ENCODE measurements at places on chromosomes 6 and 20.
A peak's percentile ranks its signal among the peaks of the same experiment; 100 is the strongest.

DNA sequence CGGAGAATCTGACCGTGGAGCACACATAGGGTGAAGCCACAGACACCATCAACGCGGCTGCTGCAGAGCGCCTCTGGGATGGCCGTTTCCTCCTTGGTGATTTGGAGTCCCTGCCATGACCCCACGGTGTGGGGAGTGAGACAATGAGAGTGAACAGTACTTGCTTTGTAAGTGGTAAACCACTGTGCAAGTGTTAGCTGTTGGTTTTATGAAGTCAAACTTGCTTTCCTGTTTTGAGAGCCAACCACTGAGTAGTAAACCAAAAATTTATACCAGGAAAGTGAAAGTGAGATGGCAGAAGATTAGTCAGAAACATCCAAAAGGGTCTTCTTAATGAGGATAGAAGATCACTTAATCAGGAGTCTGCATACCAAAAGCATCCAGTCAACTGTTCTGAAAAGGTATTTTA, 160.7 kb downstream of the FOXC1 start:
- DNase-seq: no peak

GRCh38 chr6:159174263-159174969, 5.2 kb downstream of the FNDC1 start:
- peak; percentile 85 for DNase-seq

GRCh38 chr6:33747823-33748222, 1.1 kb upstream of the IP6K3 start:
- no peak for DNase-seq

GRCh38 chr20:18252597-18253451, 35.5 kb upstream of the ZNF133 start:
- DNase-seq: no peak

DNA sequence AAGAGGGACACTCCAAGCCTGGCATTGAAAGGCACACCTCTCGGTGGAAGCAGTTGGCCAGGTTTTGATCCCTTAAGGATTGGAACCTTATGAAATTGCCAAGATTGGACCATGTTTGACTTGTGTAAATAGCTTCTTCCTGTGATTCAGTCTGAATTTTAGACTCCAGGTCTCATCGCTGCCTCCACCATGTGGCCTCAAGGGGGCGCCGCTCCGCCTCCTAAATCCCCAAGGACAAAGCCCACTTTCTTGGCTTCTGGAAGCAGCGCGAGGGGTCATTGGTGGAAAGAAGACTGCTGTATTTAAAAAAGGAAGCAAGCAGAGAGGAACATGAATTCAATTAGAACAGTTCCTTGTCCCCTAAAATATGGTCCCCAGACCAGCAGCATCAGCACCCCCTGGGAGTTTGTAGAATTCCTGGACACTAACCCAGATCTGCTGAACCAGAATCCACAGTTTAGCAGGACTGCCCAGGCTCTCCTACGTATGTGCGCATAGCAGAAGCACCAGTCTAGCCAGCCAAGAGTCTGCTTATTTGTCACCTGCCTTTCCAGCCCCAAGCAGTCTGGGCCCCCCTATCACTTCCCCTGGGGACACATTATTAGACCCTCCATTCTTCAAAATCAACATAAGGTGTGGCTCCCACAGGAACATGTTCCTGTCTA, 108.5 kb downstream of the LY86 start:
- peak; percentile 45 for DNase-seq

DNA sequence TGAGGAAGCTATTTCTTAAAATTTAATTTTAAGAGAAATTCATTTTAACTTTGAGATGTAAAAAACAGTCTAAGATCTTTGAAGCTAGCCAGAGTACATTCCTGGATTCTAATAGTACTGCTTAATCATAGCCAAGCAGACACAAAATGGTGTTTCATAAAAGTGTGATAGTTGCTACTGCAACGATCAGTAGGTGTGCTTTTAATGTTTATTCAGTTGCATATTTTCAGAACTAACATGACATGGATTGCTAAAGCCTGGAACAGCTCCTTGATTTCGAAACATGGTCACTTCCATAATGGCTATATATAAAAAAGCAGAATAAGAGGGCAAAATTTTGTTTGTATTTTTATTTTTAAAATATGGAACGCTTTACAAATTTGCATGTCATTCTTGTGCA, 35.5 kb downstream of the SESN1 start:
- no peak for DNase-seq

DNA sequence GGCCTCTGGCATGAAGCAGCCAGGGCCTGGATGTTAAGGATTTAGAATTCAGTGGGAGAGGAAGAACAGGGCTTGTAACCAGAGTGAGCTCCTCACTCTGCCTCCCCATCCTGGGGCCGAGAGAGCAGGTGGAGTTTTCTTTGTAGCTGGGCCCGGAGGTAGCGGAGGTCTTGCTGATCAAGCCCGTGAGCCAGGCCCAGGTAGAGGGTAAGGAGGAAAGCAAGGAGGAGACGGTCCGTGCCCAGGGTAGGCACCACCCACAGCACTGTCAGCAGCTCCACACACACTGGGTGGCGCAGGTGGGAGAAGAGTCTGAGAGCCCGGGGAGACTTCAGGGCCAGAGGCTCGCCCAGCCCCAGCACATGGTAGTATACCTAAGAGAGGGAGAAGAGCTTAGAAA, 2.1 kb upstream of the PPP1R18 start:
- DNase-seq: no peak

DNA sequence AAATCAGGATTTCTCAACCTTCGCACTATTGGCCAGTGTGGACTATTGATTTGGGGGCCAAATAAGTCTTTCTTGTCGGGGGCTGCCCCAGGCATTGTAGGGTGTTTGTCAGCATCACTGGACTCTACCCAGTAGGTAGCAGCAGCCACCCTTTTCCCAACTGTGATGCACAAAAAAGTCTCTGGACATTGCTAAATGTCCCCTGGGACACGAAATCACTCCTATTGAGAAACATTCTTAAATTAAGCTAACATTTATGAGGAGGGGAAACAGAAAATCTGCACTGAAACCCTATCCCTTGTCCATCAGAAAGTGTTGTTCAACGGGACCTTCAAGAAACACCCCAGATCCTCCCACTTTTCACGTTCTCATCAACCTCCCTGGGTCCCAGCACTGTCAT, 54.2 kb downstream of the NFATC2 start:
- no peak for DNase-seq

DNA sequence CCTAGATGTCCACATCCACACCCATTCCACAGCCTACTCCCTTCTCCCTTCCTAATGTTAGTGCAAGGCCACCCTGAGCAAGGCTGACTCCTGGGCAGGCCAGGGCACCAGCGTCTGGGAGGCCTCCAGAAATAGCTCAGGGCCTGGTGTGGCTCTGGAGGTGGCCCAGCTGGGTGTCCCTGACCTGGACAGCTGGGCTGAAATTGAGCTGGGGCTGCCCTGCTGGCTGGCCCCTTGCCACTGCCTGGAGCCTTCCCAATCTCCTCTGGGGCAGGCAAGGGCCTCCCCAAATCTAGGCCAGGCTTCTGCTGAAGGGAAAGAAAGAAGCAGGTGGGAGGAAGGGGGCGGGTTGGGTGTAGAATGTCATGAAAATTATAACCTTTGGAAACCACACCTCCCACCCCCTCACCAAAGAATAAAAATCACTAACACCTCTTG, 2.1 kb downstream of the FAM110A start:
- DNase-seq: no peak

DNA sequence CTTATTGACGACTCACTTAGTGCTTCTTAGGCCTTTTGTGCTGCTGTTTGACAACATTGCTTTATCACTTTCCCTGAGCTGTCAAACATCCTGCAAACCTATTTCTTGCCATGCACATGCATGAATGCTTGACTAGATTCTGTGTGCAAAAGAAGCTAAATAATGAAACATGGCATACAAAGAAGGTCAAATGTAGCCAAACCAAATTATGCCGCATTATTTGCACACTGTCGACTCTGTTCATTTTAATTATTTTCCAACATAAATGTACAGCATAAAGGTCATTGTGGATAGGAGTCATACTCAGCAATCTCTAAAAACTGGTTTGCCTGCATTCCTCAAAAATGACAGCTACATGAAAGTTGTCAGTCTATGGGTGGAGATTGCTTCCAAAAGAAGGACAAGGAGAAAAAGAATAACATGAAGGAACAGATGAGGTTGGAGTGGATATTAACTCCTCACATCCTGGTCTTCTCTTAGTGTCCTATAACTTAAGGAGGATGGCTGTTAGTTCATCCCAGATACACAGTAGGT, 123.1 kb upstream of the STXBP5 start:
- no peak for DNase-seq

Measured in NCI-H1105 treated with DMSO at 0.1 percent for 48 hours (cell line).